ENCODE measurements at places on chromosomes 16 and 17.

DNA sequence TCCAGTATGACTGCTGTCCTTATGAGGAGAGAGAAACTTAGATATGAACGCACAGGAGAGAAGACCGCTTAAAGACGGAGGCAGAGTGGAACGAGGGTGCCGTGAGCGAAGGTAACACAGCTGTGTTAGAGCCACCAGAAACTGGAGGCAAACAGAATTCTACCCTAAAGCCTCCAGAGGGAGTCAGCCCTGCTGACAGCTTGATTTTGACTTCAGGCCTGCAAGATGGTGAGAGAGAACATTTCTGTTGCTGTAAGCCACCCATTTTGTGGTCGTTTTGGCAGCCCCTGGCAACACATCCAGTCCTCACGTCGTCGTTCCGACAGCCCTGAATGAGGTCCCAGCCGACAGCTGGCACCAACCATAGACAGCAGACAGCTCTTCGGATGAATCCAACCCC lies 2.8 kb upstream of the SPATA2L start:
- DNase-seq, result no peak

GRCh38 chr16:49608779-49609178 lies 235.2 kb downstream of the C16orf78 start:
- no peak for DNase-seq

DNA sequence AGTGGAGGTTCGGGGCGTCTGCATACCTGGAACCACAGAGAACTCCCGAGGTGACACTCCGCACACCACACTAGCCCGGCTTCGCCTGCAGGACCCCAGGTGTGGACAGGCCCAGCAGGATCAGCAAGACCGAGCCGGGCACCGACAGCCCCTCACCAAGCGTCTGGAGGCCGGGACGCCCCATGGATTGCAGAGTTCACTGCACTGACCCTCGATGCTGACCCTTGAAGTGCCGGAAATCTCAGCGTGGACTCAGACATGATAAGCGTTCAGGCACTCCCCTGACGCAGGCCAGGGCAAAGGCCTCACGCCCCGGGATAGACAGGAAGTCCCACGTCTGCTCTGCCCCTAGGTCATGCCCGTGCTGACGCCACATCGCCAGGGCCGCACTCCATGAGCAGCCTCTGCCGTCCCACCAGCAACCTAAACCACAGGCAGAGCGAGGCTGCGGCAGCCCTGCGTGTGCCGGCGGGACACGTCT lies 26.0 kb downstream of the ACSF3 start:
- no peak for DNase-seq

- DNase-seq, result no peak
Observed at GRCh38 chr17:40600486-40601046, 35.3 kb upstream of the CCR7 start.

DNA sequence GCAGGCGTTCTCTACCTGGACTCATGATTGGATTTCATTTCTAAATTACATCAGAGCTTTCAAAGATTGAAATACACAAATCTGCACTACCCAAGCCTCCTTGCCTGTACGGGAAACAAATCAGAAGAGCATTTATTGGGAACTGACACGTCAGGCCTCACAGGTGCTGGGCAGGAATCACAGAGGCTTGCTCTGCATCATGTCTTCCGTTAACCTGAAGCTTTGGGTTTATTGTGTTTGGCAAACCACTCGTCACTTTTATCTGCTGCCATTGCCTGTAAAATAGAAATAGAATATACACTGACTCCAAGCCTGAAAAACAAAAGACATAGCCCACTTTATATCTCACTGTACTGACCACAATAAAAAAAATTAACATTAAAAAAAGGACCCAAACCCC lies 7.9 kb upstream of the GEMIN4 start:
- no peak for DNase-seq

DNA sequence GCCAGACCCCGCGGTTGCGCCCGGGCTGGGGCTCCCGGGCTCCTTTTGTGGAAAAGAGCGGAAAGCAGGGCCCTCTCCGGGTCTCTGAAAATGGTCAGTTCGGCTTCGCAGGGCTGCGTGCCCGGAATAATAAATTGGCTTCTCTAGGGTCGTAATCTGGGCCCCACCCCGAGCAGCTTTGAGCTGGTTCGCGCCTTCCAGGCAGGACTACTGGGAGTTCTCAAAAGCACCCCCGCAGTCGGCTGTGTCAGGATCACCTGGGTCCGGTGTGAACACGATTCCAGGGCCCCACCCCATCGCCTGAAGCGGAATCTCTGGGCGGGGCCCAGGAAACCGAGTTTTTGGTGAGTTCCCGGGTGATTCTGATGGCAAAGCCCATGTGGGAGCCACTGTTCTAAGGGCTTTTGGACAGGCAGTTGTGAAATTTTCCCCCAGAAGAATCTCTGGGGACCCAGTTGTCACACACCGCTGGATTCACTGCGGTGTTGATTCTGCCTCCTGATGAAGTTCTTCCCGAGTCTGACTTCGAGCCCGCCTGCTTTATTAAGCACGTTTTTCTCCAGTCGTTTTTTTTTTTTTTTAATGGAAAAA lies 77.0 kb downstream of the MRC2 start:
- peak; percentile 64 for DNase-seq

DNA sequence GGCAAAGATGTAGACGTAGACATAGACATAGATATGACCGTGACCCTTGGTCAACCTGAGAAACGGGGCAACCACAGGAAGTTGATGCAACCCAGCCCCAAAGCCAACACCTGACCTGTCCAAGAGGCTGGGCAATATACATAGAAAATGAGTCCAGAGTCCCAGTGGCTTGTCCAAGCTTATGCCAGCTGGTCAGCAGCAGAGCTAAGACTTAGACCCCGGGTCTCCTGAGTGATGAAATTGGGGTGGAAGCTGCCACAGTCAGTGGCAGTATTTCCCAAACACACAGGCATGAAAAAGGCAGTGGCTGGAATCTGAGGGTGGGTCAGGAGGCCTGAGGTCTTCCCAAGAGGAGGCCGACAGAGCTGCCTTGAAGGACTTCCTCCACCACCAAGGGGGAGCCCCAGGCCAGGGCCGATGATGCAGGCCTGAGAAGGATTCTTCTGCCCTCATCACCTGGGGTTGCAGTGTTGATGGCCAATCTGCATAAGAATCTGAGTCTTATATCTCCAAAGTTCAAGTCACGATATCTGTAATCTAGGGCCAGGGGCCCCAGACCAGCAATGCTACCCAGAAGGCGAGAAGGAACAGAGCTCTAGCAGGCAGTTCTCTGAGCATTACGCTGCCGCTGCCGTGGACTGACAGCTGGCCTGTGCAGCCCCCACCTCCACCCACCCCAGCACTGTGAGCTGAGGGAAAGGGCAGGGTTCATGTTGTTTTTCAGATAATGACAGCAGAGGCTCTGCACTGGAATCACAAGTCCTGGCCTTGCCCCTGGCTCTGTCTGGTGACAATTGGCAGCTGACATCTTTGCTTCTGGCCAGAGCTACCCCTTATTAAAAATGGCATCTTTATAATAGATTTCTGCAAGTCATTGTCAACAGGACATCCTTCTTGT lies 72.7 kb downstream of the GNAO1 start:
- peak; percentile 46 for DNase-seq

DNA sequence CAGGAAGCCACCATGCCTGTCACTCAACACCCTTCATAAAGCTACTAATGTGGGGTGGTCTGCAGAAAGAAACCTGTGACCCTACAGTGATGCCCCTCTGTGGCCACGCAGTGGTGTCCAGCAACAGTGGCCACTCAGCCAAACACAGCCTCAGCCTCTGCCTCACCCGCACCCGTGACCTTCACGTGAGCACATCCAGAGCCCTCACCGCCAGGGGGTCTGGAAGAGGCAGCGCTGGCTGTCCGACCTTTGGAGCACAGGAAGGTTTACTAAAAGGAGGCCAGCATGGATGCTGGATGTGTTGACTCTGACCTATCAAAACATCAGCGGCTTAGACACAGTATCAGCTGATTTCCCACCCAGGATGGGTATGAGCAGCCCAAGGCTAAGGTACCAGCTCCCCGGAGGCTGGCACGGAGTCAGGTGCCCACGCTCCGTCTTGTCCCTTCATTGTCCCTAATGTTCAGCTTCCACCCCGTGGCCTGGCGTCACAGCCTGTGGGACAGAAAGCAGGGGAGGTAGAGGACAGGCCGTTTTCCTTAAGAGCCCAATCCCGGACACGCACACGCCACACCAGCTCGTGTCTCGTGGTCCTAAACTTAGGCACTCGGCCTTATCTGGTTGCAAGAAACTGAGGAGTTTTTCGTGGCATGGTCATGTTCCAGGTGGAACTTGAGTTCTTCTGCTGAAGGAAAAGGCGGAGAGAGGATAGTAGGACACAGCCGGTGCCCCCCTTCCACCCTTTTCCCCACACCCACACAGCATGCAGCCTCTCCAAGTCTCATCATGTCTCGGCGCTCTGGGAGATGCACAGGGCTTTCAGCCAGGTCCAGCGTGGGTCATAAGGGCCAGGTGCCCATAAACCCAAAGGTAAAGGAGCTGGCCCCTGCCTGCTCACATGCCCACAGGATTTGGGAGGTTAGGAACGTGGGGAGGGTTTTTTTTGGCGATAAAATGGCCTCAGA lies 49.7 kb upstream of the ENDOV start:
- no peak for DNase-seq

DNA sequence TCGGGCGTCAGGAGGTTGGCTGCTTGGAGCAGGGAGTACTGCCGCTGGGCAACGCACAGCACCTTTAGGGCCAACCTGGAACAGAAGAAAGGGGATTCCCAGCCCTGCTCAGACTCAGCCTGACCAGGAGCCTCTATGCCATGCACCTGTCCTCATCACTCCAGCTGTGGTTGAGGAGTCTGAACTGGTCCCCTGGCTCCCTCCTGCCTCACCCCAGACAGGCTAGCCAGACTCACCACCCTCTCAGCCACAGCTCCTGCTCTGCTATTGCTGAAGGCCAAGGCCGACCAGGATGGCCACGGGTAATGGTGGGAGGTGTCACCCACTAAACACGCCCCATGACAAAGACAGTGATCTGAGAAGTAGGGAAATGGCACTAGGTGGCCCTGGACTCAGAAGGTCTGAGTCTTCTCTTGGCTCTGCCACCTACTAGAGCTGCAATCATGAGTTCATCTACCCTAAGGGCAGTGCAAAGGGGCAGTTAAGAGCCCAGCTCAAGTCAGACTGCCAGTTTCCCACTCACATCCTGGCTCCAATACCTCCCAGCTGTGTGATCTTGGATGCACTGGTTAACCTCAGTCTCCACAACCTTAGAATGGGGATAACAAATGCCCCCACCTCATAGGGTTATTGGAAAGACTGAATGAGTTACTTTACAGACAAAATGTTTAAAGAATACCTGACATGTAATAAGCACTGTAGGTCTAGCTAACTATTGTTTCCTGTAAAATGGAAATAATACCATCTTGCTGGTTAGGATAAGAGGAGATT lies 13.8 kb upstream of the GFAP start:
- DNase-seq, result no peak

GRCh38 chr17:50524838-50525237 lies 7.7 kb upstream of the EPN3 start:
- DNase-seq, result no peak

GRCh38 chr16:1441391-1441829 lies 2.9 kb downstream of the CCDC154 start:
- no peak for DNase-seq

DNA sequence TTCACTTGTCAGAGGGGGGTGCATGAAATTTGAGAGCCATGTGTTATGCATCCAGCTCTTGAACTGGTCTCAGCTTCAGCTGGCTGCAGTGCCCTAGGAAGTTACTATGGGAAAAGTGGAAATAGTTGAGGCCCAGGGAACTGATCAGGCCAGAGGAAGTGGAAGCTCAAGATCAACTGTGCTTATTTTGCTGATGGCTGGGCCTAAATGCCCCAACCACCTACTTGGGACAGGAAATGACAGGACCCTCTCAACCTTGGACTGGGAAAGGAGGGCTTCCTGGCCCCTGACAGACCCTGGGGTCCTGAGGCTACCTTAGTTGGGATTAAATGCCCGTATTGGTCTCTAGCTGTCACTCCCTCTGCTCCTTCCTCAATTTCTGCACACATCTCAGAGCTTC lies 1.2 kb upstream of the TAOK2 start:
- DNase-seq, result no peak

- DNase-seq, result no peak
Observed at GRCh38 chr17:43609613-43610385, 51.9 kb downstream of the MEOX1 start.

GRCh38 chr17:16439303-16439791 lies 24.0 kb downstream of the TRPV2 start:
- DNase-seq, result no peak

DNA sequence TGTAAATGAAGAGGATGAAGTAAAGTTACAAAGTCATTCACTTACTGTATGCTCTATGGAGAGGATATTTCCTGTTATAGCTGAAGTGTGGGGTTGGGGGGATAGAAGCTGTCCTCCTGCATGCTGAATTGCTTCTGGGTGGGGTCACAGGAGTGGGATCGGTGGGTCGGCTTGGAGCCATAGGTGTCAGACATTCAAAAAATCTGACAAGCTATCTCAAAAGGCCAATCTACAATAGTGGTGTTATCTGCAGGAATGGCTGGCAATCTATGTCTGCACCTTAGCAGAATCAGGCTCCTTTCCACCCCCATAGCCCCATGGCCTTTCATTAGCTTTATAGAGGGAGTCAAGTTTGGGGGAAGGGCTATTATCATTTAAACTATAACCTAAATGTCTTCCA lies 104.9 kb downstream of the ABCC12 start:
- DNase-seq, result no peak

GRCh38 chr17:39107155-39107554 lies 44.3 kb downstream of the PLXDC1 start:
- DNase-seq, result no peak

GRCh38 chr17:49779739-49780231 lies 8.7 kb upstream of the KAT7 start:
- no peak for DNase-seq

- DNase-seq, result no peak
Observed at GRCh38 chr16:17379121-17379571, 91.6 kb downstream of the XYLT1 start.

- no peak for DNase-seq
Observed at GRCh38 chr17:14827396-14827919, 437.7 kb downstream of the PMP22 start.

DNA sequence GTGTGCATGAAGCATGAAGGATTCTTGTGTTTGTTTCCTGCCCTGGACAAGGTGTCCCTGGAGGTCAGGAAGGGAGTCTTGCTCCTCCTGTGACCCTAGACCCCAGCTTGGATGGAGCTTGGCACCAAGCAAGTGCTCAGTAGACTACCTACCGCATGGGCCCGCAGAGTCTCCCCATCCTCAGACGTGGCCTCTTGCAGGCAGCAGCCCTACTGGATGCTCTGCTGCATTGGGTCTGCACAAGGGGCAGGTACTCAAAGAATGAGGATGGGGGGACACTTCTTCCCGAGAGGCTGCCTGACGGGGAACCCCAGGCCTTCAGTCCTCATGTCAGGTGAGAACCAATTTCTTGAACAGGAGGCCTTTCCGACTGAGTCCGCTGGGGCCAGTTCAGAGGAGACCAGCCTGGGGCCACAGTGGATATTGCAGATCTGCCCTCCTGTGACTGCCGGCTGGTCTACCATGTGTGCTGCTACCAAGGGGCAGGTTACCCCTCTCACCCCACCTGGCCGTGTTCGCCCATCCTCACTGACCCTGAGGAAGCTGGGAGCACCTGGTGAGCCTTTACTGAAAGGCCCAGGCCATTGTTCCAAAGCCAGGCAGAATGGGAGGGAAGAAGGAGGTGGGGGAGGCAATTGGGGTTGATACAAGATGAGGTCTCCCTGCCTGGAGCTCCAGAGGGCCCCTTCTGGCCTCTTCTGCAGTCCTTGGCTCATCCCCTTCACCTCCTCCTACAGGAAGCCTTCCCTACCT lies 206.3 kb downstream of the RAB11FIP4 start:
- DNase-seq, result no peak
